ENCODE measurements at places on chromosomes 16 and 17.
A peak's percentile ranks its signal among the peaks of the same experiment; 100 is the strongest.

- DNase-seq, result no peak
Observed at GRCh38 chr16:81036751-81037350, 1.2 kb downstream of the ATMIN start.

- no peak for DNase-seq
Observed at GRCh38 chr16:22213801-22214200, 7.7 kb downstream of the EEF2K start.

- no peak for DNase-seq
Observed at GRCh38 chr16:1152651-1153259, at the start of gene CACNA1H. Gene CACNA1H, plus strand, starts transcription at chr16:1153106. Its CDS starts 632 bp downstream, at chr16:1153738.

DNA sequence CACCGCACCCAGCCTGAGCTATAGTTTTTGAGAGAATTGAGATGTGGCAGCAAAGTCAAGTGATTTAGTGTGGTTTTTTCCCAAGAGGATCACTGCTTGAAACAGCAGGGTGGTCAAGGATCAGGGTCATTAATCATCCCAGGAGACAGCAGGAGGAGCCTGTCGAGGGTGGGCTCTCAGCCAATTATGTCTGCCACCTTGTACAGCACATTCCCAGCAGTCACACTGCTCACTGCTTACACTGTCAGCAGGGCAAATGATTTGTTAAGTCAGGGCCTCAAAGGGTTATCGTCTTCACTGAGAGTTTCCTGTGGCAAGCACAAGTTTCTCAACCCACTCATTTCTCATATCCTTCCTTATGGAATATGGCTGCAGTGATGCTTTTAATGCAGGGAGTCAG lies 13.2 kb downstream of the B3GNT9 start:
- no peak for DNase-seq

DNA sequence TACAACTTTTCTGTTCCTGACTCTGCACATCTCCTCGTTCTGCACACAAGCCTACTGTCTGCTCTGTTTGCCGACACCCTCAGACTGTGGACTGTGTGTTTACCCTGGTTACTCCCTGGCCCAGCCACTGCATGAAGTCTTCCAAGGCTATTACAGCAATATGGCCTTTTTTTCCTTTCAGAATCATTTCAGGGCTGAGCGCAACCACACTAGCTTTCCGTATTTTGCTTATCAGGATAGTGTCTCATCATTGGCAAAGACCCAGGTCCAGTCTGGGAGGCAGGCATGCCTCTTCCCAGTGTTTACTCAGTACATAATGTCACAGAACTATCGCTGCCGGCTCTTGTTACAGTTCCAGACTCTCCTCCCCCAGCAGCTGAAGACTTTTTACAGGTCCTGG lies 10.1 kb downstream of the DNAH9 start:
- no peak for DNase-seq

DNA sequence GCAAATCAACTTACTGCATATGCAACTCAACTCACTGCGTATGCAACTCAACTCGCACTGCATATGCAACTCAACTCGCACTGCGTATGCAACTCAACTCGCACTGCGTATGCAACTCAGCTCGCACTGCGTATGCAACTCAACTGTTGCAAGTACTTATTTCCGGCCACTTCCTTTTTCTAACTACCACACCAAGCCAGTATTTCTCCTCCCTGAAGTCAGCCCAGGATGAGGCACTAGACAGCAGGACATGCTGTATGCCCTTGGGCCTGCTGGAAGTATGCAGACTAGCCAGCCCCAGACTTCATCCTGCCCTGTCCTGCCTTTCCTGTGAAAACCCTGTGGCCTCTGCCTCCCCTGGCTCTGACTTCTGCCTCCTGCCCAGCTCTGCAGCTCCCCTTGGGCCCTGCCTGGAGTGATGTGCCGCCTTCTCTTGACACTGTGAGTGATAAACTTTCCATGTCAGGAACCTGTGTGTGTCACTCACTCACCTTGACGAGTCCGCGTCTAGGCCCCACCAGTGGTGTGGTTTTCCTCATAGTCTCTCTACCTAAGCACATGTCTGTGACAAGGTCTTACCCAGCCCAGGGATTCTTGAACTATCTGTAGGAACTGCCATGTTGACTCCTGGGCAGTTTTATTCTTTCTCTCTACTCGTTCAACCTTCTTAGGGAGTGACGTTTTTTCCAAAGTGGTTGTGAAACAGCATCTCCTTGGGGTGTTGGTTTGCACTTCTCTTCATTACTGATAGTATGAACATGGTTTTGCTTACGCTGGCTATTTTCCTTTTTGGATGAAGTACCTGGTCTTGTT lies 16.4 kb downstream of the ZNF778 start:
- DNase-seq, result peak; percentile 49

DNA sequence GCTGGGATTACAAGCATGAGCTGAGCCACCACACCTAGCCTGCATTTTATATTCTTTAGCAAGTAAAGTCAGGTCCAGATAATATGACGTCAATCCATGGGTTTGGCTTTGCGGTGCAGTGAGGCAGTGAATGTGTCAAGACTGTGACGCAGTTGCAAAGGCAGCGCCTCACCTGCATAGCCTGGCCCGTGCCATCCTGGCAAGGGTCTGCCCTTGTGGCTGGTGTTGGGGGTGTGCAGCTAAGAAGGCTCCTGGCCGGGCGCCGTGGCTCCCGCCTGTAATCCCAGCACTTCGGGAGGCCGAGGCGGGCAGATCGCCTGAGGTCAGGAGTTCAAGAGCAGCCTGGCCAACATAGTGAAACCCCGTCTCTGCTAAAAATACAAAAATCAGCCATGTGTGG lies 7.0 kb downstream of the PDF start:
- no peak for DNase-seq

DNA sequence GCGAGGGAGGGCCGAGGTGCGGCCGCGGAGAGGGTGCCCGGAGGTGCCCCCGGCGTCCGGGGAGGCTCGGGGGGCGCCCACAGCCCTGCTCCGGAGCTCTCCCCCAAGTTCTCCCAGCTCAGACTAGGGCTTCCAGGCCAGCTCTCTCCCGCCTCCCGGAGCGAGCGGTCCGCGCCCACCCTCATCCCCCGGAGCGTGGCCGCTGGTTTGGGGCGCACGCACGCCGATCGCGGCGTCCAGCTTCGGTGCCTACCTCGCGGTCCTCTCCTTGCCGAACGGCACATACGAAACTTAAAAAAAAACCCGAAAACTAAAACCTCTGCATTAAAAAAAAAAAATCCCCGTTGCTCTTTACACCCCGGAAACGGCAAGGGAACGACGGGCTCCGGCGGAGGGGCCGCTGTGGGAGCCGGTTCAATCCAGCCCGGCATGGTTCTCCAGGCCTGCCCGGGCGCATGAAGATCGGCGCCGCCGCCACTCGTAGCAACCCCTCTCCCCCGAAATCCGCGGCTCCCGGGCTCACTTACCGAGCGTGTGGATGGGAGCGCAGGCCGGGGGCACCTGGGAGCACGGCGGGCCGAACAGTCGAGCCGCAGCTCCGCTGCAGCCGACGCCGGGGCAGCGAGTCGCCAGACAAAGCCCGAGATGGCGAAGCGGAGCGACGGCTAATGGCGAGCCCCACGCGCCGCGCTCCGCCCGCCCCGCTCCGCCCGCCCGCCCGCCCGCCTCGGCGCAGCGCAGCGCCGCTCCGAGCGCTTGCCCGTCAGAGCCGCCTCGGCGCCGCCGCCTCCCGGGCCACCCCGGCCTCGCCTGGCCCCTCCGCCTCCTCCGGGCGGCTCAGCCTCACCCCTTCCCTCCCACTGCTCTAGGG lies 973 bp upstream of the UBTF start:
- DNase-seq, result peak; percentile 1

- no peak for DNase-seq
Observed at GRCh38 chr17:79395545-79395944, 215.3 kb downstream of the RBFOX3 start.

- peak; percentile 84 for DNase-seq
Observed at GRCh38 chr17:16593356-16594102, 24.5 kb upstream of the ZNF287 start.

DNA sequence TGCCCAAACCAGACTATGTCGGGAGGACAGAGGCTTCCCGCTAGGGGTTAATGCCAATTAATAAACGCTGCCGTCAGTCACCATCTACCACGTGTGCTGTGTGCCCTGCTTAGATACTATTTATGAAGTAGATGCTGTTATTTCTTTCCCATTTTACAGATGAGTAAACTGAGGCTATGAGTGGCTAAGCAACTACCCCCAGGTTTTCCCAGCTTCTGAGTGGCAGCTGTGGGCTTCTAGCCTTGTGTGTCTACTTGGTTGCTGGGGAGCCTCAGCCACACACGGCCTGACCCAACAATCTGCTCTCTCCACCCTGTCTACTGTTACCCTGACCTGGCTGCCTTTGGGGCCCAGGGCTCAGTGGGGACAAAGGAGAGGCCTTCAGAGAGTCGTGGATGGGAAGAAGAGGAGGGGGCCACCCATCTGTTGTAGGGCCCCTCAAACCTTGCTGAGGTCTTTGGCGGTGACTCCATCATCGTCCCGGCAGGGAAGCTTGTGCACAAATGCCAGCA lies 7.1 kb downstream of the GIT1 start:
- DNase-seq, result no peak

GRCh38 chr16:337437-337836 lies 15.1 kb downstream of the AXIN1 start:
- DNase-seq, result no peak

Measured in MV-4-11 (cell line).